ENCODE measurements at places on chromosomes 2 and 18. TPM values are rescaled to one million over a fixed set of nuclear protein-coding genes. Genes with fewer than 3 reads are reported as not detected.

DYNAP gene
- total RNA-seq, result not detected

ADCYAP1 gene
- not detected for total RNA-seq

MAPK4 gene
- total RNA-seq, result not detected

TTN gene
- total RNA-seq, result under 0.01 TPM

SCYGR4 gene
- not detected for total RNA-seq

DTNB gene
- total RNA-seq, result 3.6 TPM

TDRD15 gene
- not detected for total RNA-seq

ST8SIA5 gene
- total RNA-seq, result not detected

SERPINB11 gene
- not detected for total RNA-seq

TSPYL6 gene
- total RNA-seq, result not detected

SKA1 gene
- total RNA-seq, result 9.4 TPM

Data from HT-29 (cell line).